ENCODE measurements at places on chromosomes 5 and 9.

DNA sequence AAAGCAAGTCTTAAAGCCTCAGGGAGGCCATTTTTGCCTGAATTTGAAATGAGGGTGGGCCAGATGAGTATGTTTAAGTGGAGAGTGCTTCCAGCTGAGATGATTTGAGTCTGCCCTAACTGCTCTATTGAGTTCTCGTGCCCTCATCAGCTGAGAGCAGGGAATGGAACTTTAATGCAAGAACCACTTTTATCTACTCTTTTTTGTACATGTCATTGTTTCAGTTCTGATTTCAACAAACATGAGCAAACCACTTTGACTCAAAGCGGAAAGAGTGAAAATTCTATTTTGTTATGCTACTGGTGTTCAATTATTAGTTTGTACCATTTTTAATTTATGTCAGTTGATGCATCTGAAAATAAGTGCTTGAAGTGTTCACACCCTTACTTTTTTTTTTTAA is 35.8 kb downstream of the DCAF10 start:
- DNase-seq = no peak

- DNase-seq = no peak
Measured at GRCh38 chr9:124221676-124222075, 36.1 kb upstream of the NEK6 start.

DNA sequence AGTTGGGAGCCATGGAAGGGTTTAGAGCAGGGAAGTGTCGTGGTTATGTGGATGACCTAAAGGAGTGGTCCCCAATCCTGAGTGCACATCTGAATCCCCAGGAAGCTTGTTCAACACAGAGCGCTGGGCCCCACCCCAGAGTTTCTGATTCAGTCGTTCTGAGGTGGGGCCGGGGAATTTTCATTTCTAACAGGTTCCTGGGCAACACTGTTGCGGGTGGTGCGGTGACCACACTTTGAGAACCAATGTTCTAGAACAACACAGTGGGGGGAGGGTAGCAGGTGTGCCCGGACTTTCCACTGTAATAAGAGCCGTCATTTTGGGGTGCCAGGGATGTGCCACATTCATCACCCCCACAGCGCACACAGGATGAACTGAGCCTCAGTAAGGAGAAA is 39.3 kb downstream of the DUSP1 start:
- no peak for DNase-seq

DNA sequence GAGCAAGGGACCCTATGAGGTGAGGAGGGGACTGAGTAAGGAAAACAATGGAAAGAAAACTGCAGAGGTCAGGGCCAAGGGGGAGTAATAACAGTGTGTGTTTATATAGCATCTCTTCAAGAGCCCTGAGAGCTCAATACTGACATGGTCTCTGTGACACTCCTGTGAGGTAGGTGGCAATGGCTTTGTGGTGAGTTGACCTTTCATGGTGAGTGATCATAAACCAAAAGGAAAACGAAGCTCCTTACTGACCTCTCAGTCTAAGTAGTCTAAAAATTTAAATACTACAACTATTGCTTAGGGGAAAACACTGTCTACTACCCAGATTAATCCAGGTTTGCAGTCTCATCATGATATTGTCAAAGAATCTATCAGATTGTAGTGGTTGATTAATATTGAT is 130.9 kb downstream of the SNCAIP start:
- DNase-seq = no peak

DNA sequence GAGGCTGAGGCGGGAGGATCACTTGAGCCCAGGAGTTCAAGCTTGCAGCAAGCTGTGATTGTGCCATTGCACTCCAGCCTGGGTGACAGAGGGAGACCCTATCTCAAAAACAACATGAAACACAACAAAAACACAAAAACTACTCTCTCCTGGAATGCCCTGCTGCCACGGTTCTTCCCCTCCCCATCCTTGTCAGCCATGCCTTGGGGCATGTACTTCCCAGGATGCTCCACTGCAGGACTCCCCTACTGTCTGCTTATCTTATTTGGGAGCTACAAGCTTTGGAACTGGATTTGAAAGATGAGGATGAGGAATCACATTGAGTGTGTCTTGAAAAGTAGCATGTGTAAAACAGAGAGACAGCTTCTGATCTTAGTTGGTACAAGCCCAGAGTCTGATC is 40.1 kb upstream of the KIAA1958 start:
- no peak for DNase-seq

GRCh38 chr9:99361817-99362216 is 139.7 kb downstream of the SEC61B start:
- no peak for DNase-seq

DNA sequence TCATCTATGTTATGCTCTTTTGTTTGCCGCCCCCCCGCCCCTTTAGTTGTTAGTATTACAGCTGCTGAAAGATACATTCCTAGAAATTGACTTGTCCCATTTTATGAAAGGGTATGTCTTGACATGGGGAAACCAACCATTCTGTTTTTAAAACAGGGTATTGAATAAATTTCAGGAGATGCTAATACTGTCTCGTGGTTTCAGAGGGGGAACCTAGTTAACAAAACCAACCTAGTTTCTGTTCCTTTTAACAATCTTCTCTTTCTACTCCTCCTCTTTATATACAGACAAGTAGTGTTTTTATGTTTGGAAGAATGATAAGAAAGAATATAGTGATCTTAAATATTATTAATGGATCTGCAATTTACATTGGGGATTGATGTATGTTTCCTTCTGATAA is 3.5 kb downstream of the PIP5K1B start:
- DNase-seq = no peak

- no peak for DNase-seq
Measured at GRCh38 chr9:1531424-1531823, 481.3 kb downstream of the DMRT2 start.

DNA sequence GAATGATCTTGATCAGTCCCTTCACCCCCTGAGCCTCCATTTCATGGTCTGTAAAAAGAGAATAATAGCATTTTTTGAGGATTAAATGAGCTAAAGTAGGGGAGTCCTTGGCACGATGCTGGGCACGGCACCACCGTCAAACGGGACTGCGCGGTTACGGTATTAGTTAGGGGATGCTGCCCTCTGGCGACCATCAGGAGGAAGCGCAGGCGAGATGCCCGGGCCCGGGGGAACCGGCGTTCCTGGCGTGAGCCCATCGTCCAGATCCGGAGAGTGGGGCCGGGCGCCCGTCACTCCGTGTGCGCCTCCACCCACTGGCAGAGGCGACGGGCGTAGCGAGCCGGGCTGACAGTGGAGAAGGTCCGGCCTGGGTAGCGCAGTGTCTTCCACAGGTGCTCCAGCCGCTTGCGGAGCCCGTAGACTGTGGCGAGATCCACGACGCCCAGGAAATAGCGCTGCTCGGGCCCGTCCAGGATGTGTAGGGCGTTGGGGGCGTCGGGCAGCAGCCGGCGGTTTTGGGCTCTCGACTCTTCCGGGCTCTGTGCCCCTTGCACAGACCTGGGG is 4.8 kb upstream of the ST6GALNAC4 start:
- DNase-seq = peak; percentile 82

- no peak for DNase-seq
Measured at GRCh38 chr5:92633176-92633575, 947.8 kb downstream of the NR2F1-AS1 start.

DNA sequence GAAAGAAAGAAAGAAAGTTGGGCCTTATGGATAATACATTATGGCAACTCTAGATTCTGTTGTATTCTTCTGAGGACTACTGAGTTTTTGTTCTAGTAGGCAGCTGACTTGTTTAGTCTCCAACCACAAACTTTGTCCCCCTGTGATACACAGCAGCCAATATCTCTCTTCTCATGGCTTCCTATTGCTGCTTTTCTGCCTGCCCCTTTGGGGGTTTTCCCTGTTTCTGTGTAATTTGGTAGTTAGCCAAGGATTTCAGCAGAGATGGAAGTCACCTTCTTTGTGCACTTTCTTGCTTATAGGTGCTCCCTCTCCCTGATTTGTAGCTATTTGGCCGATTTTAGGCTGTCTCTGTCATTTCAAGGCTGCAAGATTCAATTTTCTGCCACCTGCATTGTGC is 109.6 kb downstream of the FGF1 start:
- no peak for DNase-seq

Data from CD4-positive, alpha-beta T cell treated with Interleukin-6 for 4 hours (primary cell).